ENCODE measurements at places on chromosomes 2 and 18.

- no peak for DNase-seq
These were observed 82.7 kb downstream of the C2orf74 start for GRCh38 chr2:61244694-61245093.

DNA sequence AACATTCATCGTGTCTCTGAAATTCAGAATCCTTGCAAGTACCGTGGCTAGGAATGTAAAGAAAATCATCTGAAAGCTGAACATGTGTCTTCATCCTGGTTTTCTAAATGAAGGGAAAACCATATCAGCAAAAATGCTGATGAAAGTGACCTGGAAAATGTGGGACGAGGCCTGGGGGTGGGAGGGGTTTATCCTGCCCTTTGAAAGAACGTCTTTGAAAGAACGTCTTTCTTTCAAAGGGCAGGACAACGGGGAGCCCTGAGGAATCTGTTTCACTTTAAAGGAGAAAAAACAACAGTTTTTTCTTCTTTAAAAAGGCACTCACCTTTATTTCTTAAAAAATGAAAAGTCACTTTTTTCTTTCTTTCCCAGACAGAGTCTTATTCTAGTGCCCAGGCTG lies 185.2 kb downstream of the ALPK2 start:
- no peak for DNase-seq

DNA sequence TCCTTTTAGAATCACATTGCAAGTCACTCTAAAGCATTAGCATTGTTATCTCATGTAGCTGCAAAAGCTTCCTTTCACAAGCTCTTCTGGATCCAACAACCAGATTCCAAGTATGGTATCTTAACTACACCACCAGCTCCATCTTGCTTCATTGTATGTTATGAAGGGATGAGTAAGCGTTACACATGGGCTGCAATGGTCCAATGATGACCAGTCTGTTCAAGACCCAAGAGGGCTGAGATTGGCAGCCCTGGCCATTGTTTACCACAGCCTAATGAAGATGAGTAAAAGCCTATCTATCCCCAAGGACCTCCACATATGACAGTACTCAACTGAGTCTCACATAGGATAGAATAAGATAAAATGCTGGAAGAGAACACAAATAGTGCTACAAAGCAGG lies 6.3 kb downstream of the CFLAR start:
- no peak for DNase-seq

DNA sequence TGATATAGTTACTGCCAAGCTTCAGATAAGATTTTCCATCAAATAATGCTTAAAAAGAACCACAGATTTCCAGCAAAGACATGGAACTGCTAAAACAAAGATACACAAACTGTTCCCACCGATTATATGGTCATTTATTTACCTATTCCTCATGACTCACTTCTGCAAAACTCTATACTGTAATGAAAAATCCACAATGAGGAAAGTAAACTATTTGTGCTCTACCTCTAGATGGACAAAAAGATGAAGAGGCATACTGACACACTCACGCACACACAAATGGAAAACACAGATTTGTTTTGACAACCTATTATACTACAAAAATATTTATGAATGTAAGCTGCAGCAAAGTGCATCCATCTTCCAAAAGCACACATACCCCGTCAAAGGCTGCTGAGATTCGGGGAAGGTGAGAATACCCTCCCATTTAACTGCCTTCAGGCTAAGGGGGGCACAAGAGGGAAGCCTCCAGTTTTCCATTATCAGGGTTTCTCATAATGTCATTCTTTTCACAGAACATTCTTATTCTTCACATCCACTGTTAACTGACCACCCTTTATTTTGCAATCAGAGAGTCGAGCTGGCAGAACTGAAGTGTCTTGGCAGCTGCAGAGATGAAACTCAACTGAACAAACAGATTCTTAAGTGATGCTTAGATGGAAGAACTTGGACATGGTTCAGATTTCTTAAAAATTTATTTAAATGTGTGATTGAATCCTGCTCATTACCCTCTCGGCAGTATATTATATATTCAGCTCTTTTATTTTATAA lies 115.9 kb upstream of the TANK start:
- no peak for DNase-seq

GRCh38 chr2:215657844-215658243 lies 222.0 kb upstream of the FN1 start:
- no peak for DNase-seq

DNA sequence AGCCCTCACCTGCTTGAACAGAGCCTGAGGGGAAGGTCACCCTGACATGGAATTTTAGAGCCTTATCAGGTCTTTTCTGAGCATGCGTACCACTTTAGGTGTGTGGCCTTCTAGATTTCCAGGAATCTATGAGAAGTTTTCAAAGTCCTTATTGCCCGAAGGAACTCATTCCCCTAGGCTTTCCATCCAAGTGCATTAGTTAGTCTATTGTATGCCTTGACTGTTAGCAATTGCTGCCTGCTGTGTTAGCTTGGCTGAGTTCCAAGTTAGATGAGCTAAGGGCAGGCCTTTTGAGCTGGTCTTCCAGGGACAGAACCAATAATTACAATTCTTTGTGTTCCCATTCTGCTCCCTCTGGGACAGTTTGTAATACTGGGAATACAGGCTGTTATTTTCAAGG lies 30.8 kb upstream of the PUM2 start:
- DNase-seq = no peak

- no peak for DNase-seq
These were observed 3.4 kb upstream of the SP140L start for GRCh38 chr2:230323385-230324106.

GRCh38 chr2:47490406-47490805 lies 87.5 kb downstream of the MSH2 start:
- no peak for DNase-seq

DNA sequence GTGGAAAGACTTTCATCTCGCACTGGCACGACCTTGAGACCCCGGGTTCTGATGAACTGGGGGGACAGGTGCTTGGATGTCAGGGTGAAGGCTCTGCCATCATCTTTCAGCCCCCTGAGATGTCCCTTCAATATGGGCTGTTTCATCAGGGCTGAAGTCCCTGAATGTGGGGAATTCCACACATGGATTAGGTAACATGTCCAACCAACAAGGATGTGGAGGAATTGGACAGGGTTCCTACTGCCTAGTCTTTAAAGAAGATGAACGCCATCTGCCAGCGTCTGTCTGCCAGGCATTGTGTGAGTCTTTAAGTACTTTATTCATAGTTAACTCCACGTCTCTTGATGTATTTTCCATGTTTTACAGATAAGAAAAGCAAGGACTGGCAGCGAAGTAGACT lies 5.9 kb upstream of the GRHL1 start:
- no peak for DNase-seq

GRCh38 chr2:189580658-189581353 lies at the start of gene SLC40A1:
Gene SLC40A1 (minus strand): TSS chr2:189580786. CDS start chr2:189580460, 326 bp downstream.
- peak; percentile 67 for DNase-seq

DNA sequence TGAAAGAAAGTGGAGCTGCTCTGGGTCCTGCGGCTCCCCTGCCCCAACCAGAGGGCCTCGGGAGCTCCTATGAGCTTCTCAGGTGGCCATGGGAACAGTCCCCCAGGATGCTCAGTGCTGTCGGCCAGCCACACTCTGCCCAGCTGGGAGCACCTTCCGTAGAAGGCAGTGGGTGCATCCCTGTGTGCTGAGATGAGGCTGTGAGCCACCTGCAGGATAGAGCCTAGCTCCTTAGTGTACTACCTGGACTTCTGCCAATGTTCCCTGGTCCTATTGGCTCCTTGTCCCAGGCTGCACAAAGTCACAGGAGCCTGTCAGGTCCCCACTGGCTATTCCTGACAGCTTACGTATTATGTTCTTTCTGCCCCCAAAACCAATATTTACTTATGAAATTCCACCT lies 16.1 kb downstream of the PRELID3A start:
- no peak for DNase-seq

DNA sequence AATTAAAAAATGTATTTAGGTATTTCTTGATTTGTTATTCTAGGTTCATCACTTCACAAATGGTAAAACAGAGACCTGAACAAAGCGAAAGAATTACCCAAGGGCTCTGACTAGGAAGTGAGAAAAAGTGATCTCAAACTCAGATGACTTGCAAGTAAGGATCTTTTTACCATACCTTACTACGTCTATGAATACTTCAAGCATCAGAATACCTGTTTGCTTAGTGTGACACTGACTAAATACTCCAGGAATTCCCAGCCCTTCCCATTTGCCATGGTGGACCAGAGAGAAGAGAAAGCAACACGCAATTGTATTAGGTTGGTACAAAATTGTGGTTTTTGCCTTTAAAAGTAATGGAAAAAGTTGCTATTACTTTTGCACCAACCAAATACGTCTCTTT lies 35.8 kb upstream of the FIGN start:
- no peak for DNase-seq

DNA sequence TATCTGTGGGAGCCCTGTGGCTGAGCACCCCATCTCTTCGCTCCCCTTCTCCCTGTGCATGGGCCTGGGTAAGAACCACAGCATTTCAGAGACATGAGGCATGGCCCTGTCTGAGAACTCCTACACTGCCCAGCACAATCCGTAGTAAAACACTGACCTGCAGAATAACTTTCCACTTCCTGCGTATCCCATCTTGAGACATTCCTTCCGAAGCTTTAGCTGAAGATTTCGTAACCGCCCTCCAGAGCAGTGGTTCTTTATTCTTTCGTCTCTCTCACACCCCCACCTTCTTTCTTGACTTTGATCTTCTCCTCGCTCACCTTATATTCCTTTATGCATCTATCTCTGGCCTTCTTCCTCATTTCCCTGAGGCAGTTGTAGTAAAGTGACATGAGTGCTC lies 381.1 kb downstream of the HRH4 start:
- DNase-seq = no peak

DNA sequence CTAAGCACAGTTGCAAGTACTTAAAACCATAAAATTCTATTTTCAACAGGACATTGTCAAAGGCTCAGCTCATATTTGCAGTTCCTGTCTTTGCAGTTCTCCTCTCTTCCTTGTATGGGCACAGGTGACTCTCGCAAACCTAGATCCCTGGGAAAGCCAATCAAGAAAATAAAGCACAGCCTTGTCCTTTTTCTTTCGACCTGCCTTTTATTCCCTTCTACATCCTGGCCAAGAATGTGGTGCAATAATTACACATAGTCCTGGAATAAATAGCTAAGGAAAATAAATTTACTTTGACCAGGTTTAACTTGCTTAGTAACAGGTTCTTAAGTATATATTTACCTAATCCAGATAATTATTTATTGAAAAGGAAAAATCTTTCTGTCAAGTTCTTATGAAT lies 20.2 kb downstream of the ATG16L1 start:
- DNase-seq = no peak

GRCh38 chr2:182088681-182089320 lies 103.1 kb downstream of the PPP1R1C start:
- DNase-seq = no peak

DNA sequence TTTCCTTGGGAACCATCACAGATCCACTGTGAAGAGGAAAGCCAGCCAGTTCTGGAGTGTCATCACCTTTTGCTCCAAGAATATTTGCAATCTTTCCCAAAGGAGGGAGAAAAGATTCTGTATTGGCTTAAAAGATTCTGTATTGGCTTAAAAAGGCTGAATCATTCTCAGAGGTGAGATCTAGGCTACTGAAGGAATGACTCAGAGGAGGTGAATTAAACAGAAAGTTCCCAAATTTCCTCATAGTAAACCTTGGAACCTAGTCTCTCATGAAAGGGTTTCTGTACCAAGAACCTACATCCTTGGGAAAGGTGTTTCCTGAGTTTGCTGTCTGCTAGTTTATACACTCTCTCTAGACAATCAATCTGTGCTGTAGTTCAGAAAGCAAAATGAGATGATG lies 34.1 kb upstream of the GRB14 start:
- no peak for DNase-seq

- no peak for DNase-seq
These were observed 12.6 kb upstream of the TMEM214 start for GRCh38 chr2:27019931-27020855.

All from activated naive CD4-positive, alpha-beta T cell treated with anti-CD3 and anti-CD28 coated beads for 36 hours (primary cell).